ENCODE measurements at places on chromosomes 16 and 17.
A peak's percentile ranks its signal among the peaks of the same experiment; 100 is the strongest.

- DNase-seq, result peak; percentile 64
Observed at GRCh38 chr17:65027305-65027704, 29.2 kb downstream of the GNA13 start.

GRCh38 chr16:28283173-28283572, 9.2 kb upstream of the SBK1 start:
- no peak for DNase-seq

DNA sequence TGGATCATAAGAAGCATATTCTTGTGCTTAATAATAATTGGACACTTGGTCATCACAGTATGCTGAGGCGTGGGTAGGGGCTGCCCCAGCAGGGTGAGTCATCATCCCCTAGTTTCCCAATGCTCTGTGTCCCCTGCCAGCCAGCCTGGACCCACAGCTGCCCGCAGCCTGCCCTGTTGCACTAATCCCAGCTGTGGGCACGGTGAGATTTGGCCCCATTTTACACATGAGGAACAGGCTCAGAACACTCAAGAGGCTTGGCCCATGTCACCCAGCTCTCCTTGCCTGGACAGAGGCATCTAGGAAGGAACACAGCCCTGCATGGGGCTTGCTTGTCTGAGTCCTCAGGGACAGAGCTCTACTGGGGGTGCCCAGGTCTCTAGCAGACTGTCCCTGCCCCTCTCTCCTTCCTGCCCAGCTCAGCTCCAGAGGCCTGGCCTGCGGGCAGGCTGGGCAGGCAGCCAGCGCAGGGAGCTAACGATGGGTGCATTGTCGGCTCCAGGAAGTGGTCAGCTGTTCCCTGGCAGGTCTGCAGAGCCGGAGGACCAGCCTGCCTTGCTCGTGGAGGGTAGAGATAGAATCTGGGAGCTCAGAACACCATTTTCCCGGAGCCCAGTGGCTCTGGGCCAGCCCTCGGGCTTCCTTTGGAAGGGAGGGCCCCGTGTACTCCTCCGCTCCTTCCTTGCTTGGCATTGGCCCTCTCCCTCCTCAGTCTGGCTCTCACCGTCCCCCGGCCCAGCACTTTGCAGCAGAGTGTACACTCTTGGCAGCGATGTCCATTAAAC, 189.4 kb downstream of the RAB11FIP4 start:
- DNase-seq, result no peak

- peak; percentile 63 for DNase-seq
Observed at GRCh38 chr17:76240461-76241203, at the start of gene RNF157. Gene RNF157, minus strand, starts transcription at chr17:76240493. Its CDS starts 253 bp downstream, at chr17:76240240.

DNA sequence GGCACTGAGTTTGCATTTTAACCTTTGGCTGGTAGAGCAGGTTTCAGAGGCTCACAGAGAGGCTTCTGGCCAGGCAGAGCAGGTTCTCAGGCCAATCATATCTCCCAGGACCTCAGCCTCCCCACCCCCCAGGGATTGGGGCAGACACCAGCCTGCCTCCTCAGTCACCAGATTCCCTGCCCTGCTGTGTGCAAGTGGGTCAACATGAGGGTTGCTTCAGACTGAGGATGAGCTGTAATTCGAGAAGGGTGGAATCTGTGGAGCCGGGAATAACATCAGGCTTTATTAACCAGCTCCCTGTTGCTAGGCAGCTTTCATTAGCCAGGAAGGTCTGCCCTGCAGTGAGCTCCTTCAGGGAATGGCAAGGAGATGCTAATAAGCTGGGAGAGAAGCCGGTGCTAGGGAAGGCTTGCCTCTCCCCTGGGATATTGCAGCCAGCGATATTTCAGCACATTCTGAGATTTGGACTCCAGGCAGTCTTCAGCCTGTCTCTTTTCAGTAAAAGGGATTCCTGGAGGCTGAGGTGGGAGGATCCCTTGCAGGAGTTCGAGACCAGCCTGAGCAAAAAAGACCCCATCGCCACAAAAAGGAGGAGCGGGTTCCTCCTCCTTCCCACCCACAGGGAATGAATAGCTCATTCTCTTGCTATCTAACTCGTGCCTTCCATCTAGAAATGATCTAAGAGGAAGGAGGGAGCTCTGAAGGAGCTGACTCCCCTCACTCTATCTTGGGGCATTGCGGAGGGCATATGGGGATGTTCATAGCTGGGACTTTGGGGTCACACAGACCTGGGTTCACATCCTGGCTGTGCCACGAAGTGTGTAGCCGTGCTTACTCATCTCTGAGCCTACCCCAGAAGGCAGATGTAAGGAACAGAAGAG, 10.7 kb downstream of the SGSM2 start:
- DNase-seq, result no peak

- DNase-seq, result no peak
Observed at GRCh38 chr16:15985144-15985543, 35.7 kb downstream of the ABCC1 start.

- DNase-seq, result no peak
Observed at GRCh38 chr16:83147244-83147643, 520.5 kb downstream of the CDH13 start.

All from erythroblast (primary cell).